ENCODE measurements at places on chromosomes 5 and 9.
A peak's percentile ranks its signal among the peaks of the same experiment; 100 is the strongest.

GRCh38 chr5:133226186-133226585 is 174.4 kb downstream of the HSPA4 start:
- DNase-seq, result no peak

DNA sequence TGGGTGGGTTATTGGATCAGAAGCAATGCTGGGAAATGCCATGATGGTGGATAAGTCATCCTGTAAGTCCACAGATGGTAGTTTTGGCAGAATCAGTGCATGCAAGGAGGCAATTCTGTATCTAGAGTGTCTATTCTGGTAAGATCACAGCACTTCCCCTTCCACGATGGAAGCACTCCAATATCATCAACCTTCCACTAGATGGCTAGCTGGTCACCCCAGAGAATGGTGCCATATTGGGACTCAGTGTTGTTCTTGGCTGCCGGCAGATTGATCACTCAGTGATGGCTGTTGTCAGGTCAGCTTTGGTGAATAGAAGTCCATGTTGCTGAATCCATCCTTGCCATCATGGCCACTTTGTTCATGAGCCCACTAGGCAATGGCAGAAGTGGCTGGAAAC is 553.5 kb downstream of the CSNK1G3 start:
- no peak for DNase-seq

DNA sequence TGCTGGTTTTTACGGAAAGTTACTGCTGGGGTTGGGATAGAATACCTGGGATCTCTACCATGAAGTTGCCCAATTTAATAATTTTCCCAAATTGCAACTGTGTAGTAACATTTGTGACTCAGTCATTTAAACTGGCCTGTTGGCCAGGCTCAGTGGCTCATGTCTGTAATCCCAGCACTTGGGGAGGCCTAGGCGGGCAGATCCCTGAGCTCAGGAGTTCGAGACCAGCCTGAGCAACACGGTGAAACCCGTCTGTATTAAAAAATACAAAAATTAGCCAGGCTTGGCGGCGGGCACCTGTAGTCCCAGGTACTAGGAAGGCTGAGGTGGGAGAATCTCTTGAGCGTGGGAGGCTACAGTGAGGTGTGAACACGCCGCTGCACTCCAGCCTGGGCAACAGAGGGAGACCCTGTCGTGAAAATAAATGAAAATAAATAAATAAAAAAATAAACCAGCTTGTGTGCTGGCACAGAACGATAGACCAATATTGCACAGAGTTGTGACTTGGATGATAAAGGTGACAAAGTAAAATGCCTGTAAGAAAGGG is 160.7 kb upstream of the ZNF608 start:
- DNase-seq, result no peak

DNA sequence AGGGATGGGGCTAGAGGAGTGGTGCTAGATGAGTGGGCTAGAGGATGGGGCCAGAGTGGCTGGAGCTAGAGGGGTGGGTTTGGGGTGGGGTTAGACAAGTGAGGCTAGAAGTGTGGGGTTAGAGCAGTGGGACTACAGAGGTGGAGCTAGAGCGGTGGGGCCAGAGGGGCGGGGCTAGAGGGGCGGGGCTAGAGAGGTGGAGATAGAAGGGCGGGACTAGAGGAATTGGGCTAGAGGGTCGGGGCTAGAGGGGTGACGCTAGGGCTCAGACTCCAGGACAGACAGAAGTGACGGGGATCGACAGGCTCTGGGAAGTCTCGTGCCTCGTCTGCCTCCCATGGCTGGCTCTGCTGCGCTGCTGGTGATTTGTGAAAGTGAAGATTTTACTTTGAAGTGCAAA is 31.0 kb upstream of the TENT4A start:
- DNase-seq, result no peak

- DNase-seq, result no peak
Observed at GRCh38 chr5:15238006-15238405, 262.0 kb upstream of the FBXL7 start.

GRCh38 chr5:84724683-84725082 is 340.0 kb upstream of the EDIL3 start:
- DNase-seq, result no peak

DNA sequence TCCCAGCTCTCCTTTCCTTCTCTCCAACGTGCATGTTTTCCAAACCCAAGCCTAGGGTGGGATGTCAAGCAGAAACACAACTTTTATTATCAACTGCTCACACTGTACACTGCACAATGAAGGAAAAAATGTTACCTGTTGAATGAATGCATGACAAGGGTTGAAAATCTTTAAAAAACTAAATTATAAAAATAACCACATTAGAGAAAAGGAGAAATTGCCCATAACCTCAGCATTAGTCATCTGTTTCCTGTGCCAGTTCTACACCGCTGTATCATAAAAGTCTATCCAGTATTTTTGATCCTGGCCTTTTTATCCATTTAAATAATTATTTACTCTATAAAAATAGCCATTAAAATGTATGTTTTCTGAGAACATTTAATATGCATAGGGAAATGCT is 101.1 kb downstream of the APBA1 start:
- DNase-seq, result no peak

DNA sequence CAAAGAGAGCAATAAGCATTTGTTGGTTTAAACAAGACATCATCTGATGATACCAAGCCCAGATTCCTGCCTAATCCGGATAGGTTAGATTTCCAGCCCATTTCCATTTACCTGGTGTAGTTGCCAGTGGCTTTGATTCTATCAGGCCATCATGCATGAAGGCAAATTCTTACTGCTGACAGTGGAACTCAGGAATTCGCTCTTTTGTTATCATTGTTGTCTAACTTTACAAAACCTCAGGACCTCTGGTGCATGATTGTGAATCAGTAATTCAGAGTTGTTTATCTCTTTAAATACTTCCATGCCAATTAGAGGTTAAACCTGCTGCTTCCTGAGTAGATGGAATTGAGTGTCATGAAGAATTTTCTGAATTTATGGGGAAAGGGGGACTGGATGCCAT is 76.5 kb downstream of the C9orf152 start:
- no peak for DNase-seq

DNA sequence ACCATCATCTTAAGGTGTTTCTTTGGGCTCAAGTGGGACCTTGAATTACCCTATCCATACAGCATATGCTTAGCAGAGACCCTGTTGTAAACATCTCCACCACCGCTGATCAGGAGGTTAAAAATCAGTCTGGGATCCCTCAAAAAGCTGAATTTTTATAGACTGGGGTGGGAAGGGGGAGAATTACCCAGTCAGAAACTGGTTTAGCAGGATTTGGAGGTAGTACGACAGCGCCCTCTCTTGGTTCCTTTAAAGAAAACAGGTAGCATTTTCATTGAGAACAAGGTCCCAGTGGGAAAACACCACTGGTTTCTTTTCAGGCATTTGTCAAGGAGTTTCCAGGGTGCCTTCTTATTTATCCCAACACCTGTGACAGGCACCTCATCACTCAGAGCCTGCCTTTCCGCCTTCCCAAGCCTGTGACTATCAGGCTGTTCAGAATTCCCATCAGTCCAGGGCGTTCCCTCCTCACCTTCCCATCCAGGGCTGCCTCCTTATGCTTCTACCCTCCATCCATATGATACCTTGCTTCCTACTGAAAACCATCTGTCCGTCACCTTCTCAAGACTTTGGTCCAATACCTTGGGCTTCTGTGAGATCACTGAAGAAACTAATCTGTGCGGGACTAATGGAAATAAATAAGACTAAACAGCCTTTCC is 203.8 kb upstream of the RAI14 start:
- no peak for DNase-seq

- no peak for DNase-seq
Observed at GRCh38 chr5:17966640-17967402, 332.6 kb downstream of the TAF11L14 start.

- DNase-seq, result no peak
Observed at GRCh38 chr9:116358251-116358650, 204.7 kb downstream of the PAPPA start.

DNA sequence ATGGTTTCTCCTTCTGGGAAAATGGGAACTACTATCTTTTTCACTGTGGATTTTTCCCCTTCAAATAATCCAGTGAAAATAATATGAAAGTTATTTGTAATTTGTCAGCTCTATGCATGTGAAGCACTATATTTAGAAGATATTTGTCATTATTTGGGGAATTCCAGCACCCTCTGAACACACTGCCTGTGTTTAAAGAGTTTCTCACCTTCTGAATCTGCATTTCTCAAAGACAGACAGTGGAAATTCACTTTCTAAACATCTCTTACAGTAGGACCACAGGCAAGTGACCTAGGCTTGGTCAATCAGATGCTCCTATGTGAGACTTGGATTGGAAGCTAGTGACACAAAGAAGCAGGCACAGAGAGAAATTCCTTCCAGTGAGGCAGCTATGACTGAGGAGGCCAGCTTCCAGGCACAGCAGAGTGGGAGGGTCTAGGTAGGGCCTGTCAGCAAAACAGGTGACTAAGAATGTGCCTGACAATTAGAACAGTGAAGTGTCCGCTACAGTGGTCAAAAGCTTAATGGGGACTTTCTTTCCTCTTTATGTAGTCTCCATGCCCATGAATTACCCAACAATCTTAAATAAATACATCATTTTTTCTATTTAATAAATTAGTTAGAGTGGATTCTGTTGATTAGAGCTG is 167.2 kb downstream of the HMHB1 start:
- DNase-seq, result no peak

DNA sequence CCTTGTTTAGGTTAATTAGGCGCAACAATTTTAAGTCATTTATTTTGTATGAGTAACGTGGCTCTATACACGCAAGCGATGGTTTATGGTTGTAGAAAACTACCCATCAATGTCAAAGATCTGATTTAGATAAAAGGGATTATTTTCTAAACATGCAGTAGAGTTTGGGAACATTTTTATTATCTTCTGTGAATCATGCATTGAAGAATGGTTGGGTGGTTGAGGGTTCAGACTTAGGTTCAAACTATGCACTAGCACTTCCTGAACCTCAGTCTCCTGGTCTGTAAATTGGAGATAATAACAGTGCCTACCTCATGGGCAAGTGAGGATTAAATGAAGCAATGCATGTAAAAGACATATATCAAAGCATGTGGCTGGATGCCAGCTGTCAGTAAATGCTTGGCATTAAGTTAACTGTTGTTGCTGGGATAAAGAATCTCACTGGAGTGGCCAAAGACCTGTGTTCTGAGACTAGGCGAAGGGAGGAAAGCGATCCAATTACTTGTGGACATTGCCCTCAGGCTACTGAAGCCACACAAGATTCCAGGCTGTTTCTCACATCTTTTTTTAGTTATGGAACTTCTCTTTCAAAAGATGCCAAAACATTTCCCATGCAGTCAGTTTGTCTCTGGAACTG is 1.1 kb upstream of the OTULINL start:
- no peak for DNase-seq

- no peak for DNase-seq
Observed at GRCh38 chr5:61416010-61416409, 84.0 kb downstream of the ZSWIM6 start.

- DNase-seq, result peak; percentile 55
Observed at GRCh38 chr5:1536322-1536845, 12.6 kb upstream of the LPCAT1 start.

- no peak for DNase-seq
Observed at GRCh38 chr5:137751869-137752491, 2.2 kb downstream of the HNRNPA0 start.

DNA sequence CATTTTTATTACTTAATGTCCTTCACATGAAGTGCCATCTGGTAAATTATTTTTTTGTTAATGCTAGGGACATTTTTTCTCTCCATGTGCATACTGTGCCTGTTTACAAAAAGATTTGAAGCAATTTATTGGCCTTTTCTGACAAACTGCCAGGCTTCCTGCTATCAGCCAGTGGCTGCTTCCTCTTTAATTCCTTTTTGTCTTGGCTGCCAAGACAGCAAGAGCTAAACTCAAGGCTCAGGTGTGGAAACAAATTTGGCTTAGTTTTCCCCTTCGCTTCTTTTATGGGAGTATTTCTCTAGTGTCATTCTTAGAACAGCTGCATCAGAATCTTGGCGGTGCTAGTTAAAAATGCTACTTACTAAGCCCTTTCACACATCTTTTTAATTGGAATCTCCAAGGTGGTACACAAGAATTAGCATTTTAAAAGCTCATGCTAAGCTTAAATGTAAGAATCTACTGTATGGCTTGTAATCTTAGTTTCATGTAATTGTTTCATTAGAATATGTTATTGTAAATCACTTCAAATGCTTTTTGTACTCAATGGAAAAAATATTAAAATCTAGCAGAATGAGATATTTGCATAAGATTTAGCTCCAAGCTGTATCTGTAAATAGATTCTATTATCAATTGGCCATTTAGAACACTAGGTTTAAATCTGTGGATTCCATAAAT is 134.2 kb upstream of the RASGRF2 start:
- DNase-seq, result no peak
